ENCODE measurements at places on chromosomes 5 and 9.

- no peak for DNase-seq
Observed at GRCh38 chr5:72126796-72127195, 19.5 kb downstream of the MAP1B start.

- no peak for DNase-seq
Observed at GRCh38 chr5:39520232-39520572, 95.4 kb upstream of the DAB2 start.

DNA sequence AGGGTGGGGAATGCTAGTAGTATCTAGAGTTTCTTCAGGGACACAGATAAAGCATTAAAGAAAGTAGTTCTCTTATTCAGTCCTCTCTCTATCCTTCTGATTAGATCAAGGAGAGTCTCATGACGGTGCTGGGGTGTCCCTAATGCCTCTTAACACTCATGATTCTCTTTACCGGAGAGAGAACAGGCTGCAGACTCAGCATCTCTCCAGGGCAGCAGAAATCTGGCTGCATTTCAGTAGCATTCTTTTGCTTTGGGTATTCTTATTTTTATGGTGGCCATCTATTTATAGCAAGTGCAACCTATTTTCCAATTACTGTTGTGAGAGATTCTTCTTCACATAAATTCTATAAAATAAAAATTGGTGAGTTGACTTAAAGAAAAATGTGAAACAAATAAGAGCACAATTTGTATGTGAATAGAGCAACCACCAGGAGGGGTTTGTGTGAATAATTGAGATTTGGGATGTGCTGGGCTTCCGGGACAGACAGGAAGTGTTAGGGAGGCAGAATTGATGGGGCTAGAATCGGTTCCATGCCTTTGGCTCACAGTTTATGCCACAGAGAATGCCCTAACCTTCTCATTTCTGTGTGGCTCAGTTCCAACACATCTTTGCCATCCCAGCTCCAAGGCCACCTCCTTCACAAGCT lies 23.8 kb upstream of the BOD1 start:
- DNase-seq = no peak

GRCh38 chr5:66209794-66210193 lies 65.7 kb downstream of the SREK1 start:
- no peak for DNase-seq

- no peak for DNase-seq
Observed at GRCh38 chr9:137970686-137971476, 93.3 kb downstream of the CACNA1B start.

DNA sequence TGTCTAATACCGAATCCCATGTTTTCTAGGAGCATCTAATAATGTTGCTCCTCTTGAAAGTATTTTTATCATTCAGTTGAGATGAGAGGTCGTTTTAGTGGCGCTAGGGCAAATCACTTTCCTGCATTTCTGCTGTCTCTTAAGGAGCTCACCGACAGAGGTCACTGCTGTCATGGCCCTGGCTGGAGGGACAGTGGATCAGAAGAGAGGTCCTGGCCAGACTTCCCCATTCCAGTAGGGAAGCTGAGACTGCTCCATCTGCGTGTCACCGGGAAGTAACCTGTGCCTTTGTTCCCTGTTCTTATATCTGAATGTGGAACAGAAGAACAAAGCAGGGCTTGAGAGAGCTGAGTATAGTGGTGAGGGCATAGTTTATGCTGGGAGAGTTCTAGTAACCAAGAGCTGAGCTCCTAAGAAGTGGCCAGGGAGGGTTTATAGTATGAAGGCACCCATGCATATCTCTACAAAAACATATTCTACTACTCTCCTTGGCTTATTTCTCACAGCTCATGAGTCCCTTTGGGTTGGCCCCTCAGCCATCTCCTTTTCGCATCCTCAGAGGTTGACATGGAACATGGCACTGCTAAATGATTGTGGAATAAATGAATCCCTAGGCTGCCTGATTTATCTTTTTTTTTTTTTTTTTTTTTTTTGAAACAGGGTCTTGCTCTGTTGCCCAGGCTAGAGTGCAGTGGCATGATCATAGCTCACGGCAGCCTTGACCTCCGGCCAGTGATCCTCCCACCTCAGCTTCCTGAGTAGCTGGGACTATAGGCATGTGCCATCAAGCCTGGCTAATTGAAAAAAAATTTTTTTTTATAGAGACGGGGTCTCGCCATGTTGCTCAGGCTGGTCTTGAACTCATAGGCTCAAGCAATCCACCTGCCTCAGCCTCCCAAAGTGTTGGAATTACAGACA lies 27.2 kb downstream of the ATP6V0E1 start:
- no peak for DNase-seq

GRCh38 chr5:96649681-96650540 lies 12.3 kb upstream of the CAST start:
- DNase-seq = no peak

DNA sequence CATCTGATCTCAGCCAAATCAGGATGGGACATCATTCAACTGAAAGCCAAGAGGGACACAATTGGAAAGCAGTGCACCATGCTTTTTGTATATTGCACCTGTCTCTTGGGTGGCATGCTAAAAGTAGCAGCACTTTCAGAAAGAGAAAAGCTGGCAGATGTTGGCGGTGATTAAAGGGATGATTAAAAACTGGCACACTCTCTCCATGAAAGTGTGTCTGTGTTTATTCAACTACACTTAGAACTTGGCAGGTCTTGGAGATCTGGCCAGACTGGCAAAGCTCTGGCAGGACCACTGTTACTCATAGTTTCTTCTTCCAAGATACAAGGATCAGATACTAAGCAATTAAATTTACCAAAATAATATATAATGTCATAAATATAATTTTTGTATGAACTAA lies 112.9 kb upstream of the ELAVL2 start:
- DNase-seq = no peak

DNA sequence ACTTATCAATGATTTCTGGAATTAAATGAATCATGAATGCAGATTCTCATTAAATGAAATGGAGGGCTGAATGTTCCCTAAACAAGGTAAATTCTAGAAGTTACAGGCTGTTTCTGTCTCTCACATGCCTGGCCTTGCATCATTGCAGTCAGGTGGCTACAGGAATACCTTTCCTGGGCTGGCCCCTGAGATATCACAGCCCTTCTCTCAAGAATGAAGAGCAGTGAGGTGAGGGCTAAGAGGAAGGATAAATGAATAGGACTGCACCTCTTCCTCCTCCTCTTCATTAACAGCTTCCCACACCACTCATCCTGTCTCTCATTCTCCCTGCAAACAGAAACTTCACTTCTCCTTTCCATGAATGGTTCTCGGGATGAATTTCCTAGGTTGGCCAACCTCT lies 22.5 kb downstream of the ARHGEF28 start:
- no peak for DNase-seq

DNA sequence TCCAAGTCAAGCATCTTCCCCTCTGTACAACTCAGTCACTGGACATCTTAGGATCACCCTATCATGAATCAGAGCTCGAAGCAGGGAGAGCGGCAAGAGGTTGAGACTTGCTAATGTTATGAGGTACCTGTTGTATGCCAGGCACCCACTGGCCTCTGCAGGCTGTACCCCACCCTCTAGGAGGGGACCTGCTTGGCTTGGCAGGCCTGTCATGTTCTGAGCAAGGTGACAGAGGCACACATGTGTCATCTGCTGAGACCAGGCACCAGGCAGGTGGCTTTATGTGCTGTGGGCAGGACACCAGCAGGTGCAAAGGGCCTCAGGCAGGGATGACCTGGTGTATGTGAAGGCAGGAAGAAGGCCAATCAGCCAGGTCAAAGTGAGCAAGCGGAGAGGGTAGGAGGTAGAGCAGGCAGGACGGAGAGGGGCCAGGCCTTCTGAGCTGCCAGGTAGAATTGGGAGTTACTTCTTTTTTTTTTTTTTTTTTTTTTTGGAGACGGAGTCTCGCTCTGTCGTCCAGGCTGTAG lies 60.3 kb upstream of the RPL26L1 start:
- no peak for DNase-seq

DNA sequence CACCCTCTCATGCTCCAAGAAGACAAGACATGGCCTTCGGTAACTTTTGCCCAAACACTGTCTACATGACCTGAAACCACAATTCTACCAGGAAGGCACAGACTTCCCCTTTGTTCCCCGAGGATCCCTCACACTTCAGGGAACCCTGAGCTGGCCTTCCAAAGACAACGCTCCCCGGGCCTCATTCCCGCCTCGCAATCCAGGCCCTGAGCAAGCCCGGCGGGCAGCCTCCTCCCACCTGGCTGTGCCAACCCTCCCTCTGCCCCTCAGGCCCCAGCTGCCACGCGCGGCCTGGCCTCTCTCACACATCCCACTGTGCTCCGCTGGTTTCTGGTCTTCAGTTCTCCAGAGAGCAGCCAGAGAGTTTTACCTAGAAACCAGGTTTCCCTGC lies 7.3 kb downstream of the QSOX2 start:
- no peak for DNase-seq
